Calu3 (cell line): ENCODE measurements at places on chromosomes 1 and 21.

GRCh38 chr1:191618181-191618580 is 540.1 kb upstream of the RGS18 start:
- no peak for DNase-seq

GRCh38 chr21:41817228-41817627 is 50.4 kb upstream of the RIPK4 start:
- DNase-seq = peak; percentile 71

GRCh38 chr1:214362188-214362882 is 81.4 kb downstream of the SMYD2 start:
- no peak for DNase-seq

DNA sequence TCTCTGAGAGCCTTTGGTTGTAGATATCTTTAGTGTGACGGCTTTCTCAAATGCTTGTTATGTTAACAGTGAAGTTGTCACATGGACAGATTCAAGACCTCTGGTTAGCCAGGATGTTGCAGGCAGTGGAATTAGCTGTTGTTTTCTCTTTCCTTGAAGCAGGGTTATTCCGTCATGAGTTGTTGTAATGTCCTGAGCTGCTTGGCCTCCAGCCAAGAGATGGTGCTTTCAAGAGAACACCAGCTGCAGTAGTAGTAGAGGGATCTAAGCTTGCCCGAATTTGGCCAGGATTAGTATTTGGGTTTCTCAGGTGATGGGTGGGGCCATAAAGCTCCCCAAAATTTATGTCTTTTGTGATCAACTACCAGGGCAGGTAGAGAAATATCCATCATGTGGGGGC is 13.4 kb downstream of the KCNE1 start:
- DNase-seq = no peak

- DNase-seq = no peak
Observed at GRCh38 chr1:55468142-55468795, 253.1 kb upstream of the USP24 start.

GRCh38 chr1:168554603-168555483 is 11.0 kb upstream of the XCL2 start:
- DNase-seq = no peak

DNA sequence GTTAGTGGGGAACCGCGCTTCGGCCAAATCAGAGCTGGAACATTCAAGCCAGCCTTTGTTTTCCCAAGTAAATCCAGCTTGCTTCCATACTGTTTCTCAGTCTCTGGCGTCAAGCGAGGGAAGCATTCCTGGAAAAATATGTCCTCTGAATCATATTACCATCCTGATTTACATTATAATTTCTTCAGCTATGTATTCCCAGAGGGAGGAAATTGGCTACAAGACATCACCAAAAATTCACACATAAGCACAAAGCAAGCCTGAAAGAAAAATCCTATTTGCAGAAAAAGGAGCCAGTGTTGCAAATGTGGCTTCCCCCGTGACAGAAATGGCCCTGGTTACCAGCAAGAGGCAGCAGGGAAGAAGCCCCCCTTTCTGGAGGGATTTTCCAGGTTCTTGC is 233.3 kb downstream of the KCNJ6 start:
- no peak for DNase-seq

DNA sequence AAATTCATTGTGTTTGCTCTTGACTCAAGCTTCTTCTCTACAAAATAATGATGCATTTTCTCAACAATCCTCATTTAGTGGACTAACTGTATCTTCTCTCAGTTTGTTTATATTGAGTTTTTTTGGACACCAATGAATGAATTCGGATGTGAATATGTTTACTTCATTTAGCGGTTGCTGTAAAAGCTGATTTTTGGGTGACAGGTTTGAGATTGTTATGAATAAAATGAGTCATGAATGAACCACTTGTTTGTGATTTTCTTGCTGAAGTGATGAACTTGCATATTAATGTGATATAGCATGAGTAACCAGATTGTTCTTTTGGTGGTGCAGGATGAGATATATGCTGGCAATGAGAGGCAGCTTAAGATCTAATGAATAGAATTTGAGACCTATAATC is 3.1 kb downstream of the DNM3 start:
- DNase-seq = no peak

- no peak for DNase-seq
Observed at GRCh38 chr1:214579183-214579582, 23.8 kb upstream of the CENPF start.

GRCh38 chr21:43731476-43731875 is 12.5 kb downstream of the PDXK start:
- no peak for DNase-seq

GRCh38 chr21:44875316-44875700 is 1.8 kb upstream of the PTTG1IP start:
- no peak for DNase-seq

DNA sequence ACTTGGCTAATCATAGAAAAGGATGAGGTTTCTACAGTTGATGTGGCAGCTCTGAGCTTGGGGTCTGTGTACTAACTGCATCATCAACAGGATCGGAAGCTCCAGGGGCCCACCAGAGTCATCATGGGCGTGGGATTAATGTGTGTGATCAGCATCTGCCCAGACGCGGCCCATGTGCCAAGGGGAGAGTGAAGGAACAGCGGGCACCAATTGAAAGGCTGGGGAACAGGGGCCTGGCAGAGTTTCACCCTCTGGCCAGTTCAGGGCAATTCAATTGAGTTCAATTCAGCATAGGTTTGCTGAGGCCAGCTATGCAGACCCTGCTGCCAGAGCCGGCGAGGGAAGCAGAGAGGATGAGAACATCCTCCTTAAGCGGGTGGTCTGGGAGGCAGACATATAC is 260.0 kb upstream of the AJAP1 start:
- no peak for DNase-seq

- DNase-seq = no peak
Observed at GRCh38 chr1:172442843-172443565, 865 bp downstream of the PIGC start.

GRCh38 chr1:35576061-35576765 is 3.1 kb downstream of the TFAP2E start:
- no peak for DNase-seq

DNA sequence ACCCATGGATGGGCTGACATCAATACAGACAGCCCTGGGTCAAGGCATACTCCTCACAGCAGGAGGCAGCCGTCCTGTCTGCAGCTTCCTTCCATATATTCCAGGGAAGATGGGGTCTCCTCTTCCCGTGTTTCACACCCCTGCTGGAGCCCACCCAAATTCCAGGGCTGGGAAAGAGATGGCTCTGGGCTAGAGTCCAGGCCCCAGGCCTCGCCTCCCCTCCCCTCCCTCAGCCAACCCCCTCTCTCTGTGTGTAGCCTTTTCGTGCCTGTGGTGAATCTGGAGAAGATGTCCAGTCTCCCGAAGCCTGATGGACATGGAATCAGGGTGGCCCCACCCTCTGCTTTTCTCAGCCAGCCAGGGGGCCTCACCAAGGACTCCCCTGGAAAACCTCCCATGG is 3.6 kb downstream of the ATXN7L2 start:
- DNase-seq = no peak

DNA sequence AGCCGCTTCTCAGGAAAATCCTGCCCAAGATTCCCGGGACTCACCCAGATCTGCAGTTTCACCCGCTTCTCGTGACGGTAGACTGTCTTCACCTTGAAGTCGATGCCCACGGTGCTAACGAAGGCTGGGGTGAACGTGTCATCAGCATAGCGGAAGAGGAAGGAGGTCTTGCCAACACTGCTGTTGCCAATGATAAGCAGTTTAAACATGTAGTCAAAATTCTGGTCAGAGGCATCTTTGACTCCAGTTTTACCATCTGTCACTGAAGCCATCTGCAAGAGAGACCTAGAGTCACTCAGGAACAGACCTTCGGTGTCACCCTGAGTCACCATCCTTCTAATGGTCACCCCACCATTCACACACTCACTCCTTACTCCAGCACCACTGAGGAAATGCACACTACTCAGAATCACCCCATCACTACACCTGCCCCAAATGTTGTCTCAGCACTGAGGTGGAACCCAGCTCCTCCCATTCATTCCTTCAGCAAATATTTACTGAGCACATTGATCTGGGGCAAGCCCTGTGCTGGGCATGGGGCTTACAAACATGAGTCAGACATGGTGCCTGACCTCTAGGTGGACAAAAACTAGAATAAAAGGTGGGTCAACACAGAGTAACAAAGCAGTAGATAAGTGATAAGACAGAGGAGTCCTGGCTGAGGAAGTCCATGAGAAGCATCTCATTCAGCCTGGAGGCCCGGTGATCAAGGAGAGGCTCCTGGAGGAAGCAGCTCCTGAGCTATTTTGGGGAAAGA is 13.5 kb downstream of the RAB3B start:
- peak; percentile 65 for DNase-seq
